ENCODE measurements at places on chromosomes 7 and 10.

- no peak for DNase-seq
Observed at GRCh38 chr7:155411718-155412415, 46.1 kb upstream of the EN2 start.

- peak; percentile 42 for DNase-seq
Observed at GRCh38 chr10:14571866-14572507, 202.7 kb downstream of the FAM107B start.

DNA sequence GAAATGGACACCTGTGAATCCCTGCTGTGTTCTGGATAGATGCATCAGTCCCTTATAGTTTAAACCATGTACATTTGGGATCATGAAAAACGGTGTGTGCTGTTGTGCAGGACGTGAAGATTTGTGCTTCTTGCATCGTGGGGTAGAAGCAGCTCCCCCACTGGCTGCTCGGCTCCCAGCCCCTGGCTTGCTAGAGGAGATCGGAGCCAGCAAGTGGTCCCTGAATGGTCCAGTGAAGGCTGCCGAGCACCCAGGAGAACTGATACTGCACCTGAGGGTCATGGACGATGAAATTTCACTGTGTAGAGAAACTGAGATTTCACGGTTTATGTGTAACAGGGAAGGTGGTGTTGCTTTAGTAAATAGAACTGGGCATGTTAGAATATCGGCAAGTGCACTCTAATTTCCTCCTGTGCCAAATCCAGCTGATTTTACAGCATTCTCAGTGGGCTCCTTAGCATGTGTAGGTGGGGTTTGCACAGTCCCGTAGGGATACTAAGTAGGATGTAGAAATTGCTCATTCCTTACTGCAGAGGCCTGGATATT lies 655.1 kb upstream of the FOXK1 start:
- no peak for DNase-seq

DNA sequence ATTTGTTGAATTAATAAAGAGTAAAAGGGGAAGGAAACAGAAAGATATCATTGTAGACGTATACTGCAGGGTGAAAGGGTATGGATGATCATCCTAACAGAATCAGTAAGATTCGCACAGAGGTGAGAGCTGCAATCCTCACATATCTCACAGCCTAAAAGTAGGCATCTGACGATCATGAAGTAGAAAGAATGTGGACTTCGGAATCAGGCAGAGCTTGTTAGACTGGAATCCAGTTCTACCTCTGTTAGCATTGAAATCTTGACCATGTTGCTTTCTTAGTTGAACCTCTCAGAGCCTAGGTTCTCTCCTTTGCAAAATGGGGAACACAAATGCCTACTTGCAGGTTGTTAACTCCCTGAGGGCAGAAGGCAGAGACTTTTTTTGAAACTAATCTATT lies 320.0 kb upstream of the C7orf33 start:
- DNase-seq, result no peak

DNA sequence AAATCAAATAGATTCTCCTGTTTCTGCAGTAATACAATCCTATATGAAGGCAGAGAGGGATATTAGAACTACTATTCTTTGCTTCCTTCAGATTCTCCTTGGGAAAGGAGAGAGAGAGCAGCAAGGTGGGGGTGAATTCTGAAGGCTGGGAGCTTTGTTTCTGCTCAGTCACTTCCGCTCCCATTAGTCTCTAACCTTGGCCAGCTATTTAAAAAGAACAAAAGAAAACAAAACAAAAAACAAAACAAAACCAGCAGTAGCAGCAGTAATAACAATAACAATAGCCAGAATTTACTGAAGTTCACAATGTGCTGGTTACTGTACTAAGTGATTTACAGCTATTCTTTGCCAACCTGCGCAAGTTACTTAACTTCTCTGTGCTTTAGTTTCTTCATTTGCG lies 9.9 kb downstream of the GPR85 start:
- DNase-seq, result no peak

DNA sequence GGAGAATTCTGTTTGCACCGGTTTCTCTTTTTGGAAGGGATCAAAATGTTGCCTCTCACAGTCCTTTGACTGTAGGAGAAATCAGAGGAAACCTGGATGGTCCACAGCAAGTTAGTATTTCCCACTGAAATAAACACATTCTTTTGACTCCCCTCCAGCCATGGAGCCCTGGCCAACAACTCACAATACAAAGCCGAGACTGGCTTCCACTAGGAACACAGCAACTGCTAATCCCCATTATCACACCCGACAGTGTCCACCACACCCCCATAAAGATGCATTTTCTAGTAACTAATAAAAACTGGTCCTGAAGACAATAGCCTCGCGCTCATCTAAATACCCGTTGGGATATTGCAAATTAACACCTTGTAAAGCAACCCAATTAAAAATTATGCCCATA lies 798 bp upstream of the MACROH2A2 start:
- DNase-seq, result no peak

- peak; percentile 56 for DNase-seq
Observed at GRCh38 chr10:111076191-111076681, 593 bp upstream of the ADRA2A start.

DNA sequence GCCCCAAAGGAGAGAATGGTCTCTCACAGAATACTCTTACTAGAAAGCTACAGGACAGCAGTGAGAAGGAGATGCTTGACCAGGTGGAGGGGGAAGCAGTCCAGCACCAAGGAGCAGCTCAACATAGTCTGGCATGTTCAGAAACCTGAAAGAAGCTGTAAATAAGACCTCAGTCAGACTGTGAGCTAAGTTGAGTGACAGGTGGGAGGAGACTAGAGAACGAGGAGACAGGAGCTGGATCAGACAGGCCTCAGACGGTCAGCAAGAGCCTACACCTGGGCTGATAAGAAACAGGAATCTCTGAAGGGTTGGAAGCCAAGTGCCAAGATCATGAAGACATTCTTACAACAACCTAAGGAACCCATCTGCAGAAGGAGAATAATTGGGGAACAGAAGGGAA lies 54.5 kb downstream of the ELMO1 start:
- no peak for DNase-seq

DNA sequence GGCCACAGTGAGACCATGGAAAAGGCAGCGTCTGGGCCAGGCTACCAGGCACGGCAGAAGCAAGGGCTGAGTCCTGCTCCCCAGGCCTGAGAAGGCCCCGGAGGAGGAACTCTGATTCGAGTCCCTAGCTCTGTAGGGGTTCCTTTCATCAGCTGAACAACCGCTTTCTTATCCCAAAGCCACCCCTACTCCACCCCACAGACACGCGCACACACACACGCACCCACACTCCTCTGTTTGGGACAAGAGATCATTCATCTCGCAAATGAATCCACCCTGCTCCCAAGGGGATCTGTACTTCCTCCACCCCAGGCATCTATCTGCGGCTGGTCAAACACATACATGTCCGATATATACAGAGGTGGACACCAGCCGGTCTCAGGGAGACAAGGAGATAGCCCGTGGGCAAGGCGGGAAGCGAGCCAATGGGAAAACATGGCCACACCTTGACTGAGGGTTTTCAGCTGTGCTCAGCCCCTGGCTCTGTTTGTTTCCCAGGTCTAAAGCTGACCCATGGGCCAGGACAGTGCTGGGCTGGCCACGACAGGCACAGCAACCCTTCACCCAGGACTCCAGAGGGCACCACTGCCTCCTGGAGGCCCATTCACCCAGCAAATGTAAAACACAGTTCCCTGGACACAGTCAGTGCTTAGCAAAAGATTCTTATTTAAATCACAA lies 7.3 kb downstream of the ZCCHC24 start:
- no peak for DNase-seq

- peak; percentile 59 for DNase-seq
Observed at GRCh38 chr7:94170836-94171235, 166.7 kb upstream of the BET1 start.

DNA sequence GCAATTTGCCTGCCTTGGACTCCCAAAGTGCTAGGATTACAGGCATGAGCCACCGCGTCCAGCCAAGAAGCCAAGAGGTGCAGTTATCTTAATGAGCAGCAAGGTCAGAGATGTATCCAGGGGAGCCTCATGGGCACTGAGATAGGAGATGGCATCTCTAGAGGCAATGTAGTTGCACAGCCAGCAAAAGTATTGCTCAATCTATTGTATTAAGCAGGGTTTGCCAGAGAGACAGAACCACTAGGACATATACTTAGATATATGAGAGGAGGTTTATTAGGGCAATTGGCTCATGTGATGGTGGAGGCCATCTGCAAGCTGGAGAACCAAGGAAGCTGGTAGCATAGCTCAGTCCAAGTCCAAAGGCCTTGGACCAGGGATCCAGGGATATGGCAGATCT lies 16.3 kb upstream of the VPS26A start:
- no peak for DNase-seq

DNA sequence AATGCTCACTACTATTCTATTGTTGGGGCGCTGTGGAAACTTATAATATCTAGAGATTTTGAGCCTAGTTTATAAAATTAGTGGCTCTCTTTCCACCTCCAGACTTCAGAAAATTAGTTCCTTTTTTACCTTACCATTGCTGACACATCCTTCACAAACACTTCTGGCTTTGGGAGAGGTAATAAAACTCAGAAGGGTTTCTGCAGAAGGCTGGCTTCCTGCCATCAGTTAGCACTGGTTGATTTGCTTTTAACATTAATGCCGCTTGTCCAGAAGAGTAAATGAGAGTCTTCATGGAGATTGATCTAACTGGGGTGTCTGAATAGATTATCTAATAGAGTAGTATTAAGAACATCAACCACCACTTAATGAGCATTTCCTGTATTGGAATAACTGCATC lies 20.3 kb downstream of the ACSM6 start:
- no peak for DNase-seq

Data from suppressor macrophage treated with lipopolysaccharide for 4 hours (primary cell).